ENCODE measurements at places on chromosomes 3 and 15. TPM values are rescaled to one million over a fixed set of nuclear protein-coding genes. Genes with fewer than 3 reads are reported as not detected.

KLF15 gene
- 0.06 TPM for total RNA-seq

PHLDB2 gene
- 32.4 TPM for total RNA-seq

TTLL13 gene
- 0.16 TPM for total RNA-seq

HTR3D gene
- not detected for total RNA-seq

GABRB3 gene
- total RNA-seq, result 78.3 TPM

RTP4 gene
- total RNA-seq, result not detected

IL17RC gene
- 15.2 TPM for total RNA-seq

CAMKV gene
- total RNA-seq, result 0.85 TPM

UCN2 gene
- 14.2 TPM for total RNA-seq

CD86 gene
- not detected for total RNA-seq

SYNM gene
- 35.6 TPM for total RNA-seq

GABRG3 gene
- total RNA-seq, result 0.32 TPM

CCR1 gene
- not detected for total RNA-seq

SATB1 gene
- total RNA-seq, result 0.09 TPM

SPRED1 gene
- total RNA-seq, result 9.9 TPM

CTXND1 gene
- not detected for total RNA-seq
